ENCODE measurements at places on chromosomes 16 and 17. TPM values are rescaled to one million over a fixed set of nuclear protein-coding genes. Genes with fewer than 3 reads are reported as not detected.

DNA sequence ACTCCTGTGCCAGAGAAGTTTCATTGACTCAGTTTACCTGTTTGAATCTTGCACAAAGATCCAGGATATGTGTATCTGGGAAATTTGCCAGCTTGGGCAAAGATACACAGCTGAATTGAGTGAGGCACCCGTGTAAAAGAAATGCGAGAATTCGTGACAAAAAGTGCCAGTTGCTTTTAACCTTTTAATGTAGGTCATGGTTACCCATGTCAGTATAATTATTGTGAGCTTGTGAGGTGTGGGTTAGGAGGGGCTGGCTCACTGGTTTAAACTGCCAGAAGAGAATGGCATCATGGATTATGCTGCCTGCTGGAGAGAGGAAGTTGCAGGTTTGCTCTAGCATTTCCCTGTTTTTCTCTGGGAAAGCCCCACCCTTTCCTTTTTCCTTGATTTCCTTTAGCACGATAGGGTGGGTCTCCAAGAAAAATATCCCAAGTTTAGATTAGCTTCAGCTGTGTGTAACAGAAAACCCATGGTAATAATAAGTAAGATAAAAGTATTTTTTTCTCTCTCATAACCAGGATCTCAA, 24.8 kb upstream of the NDRG4 start:
- no peaks in the 10 kb centered on the region for H3K27me3 ChIP-seq
- H3K4me1 ChIP-seq: no peaks in the 10 kb centered on the region
- no peaks in the 10 kb centered on the region for H3K36me3 ChIP-seq
- no peak overlapping the region for H3K27ac ChIP-seq

- no peak for DNase-seq
- no peak overlapping the region for H3K27ac ChIP-seq
- H3K36me3 ChIP-seq: no peaks in the 10 kb centered on the region
These were observed 2.6 kb downstream of the AOC3 start for GRCh38 chr17:42853597-42853967.

GRCh38 chr16:6835941-6836340, 496.7 kb upstream of the RBFOX1 start:
- DNase-seq: no peak
- H3K4me3 ChIP-seq: no peak overlapping the region
- H3K27ac ChIP-seq: no peak overlapping the region
- no peaks in the 10 kb centered on the region for H3K27me3 ChIP-seq
- H3K4me1 ChIP-seq: no peaks in the 10 kb centered on the region
- H3K36me3 ChIP-seq: no peaks in the 10 kb centered on the region

Gene CX3CL1
- total RNA-seq: 15.5 TPM

- H3K4me1 ChIP-seq: peaks cover 3% of the 10 kb centered on the region
- H3K4me3 ChIP-seq: no peak overlapping the region
- DNase-seq: no peak
- H3K36me3 ChIP-seq: no peaks in the 10 kb centered on the region
- no peak overlapping the region for H3K27ac ChIP-seq
- H3K27me3 ChIP-seq: no peaks in the 10 kb centered on the region
These were observed 532.8 kb downstream of the XYLT1 start for GRCh38 chr16:16938009-16938408.

Gene HIGD1B
- total RNA-seq: 18.5 TPM

- H3K27ac ChIP-seq: no peak overlapping the region
- no peaks in the 10 kb centered on the region for H3K4me1 ChIP-seq
- peaks cover 69% of the 10 kb centered on the region for H3K36me3 ChIP-seq
- DNase-seq: no peak
- H3K4me3 ChIP-seq: no peak overlapping the region
- H3K27me3 ChIP-seq: no peaks in the 10 kb centered on the region
These were observed 9.1 kb downstream of the TMEM208 start for GRCh38 chr16:67235816-67236562.

GRCh38 chr17:81999587-81999975, 22.2 kb downstream of the ASPSCR1 start:
- H3K4me1 ChIP-seq: peaks cover 53% of the 10 kb centered on the region
- H3K27me3 ChIP-seq: no peaks in the 10 kb centered on the region
- no peak for DNase-seq
- no peak overlapping the region for H3K4me3 ChIP-seq

GRCh38 chr17:80337195-80337895, 76.7 kb downstream of the RNF213 start:
- H3K27ac ChIP-seq: no peak overlapping the region
- H3K36me3 ChIP-seq: peaks cover 50% of the 10 kb centered on the region
- no peaks in the 10 kb centered on the region for H3K27me3 ChIP-seq
- H3K4me3 ChIP-seq: no peak overlapping the region

Gene SOCS7
- total RNA-seq: 24.4 TPM

- DNase-seq: no peak
- H3K27ac ChIP-seq: no peak overlapping the region
- no peaks in the 10 kb centered on the region for H3K27me3 ChIP-seq
- no peaks in the 10 kb centered on the region for H3K4me1 ChIP-seq
- H3K4me3 ChIP-seq: no peak overlapping the region
These were observed 158.6 kb upstream of the ELAC2 start for GRCh38 chr17:13176436-13176835.

GRCh38 chr17:33814852-33815251, 440.2 kb upstream of the CCL2 start:
- H3K4me1 ChIP-seq: peaks cover 6% of the 10 kb centered on the region
- H3K27ac ChIP-seq: no peak overlapping the region
- no peak for DNase-seq
- H3K4me3 ChIP-seq: no peak overlapping the region
- no peaks in the 10 kb centered on the region for H3K27me3 ChIP-seq

- H3K27me3 ChIP-seq: no peaks in the 10 kb centered on the region
- DNase-seq: no peak
- no peak overlapping the region for H3K27ac ChIP-seq
- no peak overlapping the region for H3K4me3 ChIP-seq
These were observed 23.0 kb downstream of the CDH5 start for GRCh38 chr16:66389256-66390176.

Gene BCL6B
- 3.1 TPM for total RNA-seq

Gene YBX2
- 1.0 TPM for total RNA-seq

Gene SYCE1L
- 0.79 TPM for total RNA-seq

- DNase-seq: no peak
- H3K27ac ChIP-seq: no peak overlapping the region
- peaks cover 16% of the 10 kb centered on the region for H3K27me3 ChIP-seq
- peaks cover 7% of the 10 kb centered on the region for H3K36me3 ChIP-seq
These were observed 4.1 kb downstream of the SMTNL2 start for GRCh38 chr17:4588391-4588790.
